Posterior cingulate gyrus (tissue), 11 donors: ENCODE measurements at places on chromosomes 13 and 19.

- no peak for DNase-seq
Observed at GRCh38 chr19:52196256-52196967, 6.6 kb downstream of the PPP2R1A start.

DNA sequence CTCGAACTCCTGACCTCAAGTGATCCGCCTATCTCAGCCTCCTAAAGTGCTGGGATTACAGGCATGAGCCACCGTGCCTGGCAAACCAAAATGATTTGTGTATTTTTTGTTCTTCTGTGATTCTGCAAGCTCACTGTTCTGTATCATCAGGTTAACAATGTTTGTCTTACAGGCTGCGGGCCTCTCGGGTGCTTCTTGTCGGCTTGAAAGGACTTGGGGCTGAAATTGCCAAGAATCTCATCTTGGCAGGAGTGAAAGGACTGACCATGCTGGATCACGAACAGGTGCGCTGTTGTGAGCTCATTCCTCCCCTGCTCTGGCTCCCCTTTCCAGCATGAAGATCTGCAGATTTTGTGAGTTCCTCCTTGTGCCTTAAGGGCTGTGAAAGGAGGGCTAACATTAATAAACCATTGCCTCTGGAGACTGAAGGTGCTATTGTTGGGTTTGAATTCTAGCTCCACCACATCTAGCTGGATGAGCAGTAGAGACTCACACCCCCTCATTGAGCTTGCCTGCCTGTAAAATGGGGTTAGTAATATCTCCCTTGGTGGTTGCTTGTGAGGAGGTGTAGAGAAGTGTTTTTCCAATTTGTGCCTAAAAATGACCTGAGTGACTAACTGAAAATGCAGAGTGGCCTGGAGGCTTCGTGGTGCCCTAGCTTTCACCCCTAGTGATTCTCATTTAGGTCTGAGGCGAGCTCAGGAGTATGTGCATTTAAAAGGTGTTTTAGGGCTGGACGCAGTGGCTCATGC is 12.9 kb downstream of the SAE1 start:
- no peak for DNase-seq

- no peak for DNase-seq
Observed at GRCh38 chr19:17339088-17339741, 1.9 kb downstream of the GTPBP3 start.

- DNase-seq = no peak
Observed at GRCh38 chr19:10677751-10678150, 23.5 kb upstream of the QTRT1 start.

DNA sequence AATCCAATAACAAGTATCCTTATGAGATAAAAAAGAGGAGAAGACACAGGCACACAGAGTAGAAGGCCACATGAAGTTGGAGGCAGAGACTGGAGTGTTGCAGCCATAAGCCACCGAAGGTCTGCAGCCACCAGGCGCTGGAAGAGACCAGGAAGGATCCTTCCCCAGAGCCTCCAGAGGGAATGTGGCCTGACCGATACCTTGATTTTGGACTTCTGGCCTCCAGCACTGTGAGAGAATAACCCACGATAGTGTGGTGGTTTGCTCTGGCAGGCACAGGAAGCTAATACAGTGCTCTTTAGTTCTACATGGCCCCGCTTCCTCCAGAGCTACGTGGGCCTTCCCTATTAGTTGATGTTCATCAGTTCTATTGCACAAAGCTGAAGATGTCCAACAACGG is 15.3 kb upstream of the SULT2A1 start:
- no peak for DNase-seq

DNA sequence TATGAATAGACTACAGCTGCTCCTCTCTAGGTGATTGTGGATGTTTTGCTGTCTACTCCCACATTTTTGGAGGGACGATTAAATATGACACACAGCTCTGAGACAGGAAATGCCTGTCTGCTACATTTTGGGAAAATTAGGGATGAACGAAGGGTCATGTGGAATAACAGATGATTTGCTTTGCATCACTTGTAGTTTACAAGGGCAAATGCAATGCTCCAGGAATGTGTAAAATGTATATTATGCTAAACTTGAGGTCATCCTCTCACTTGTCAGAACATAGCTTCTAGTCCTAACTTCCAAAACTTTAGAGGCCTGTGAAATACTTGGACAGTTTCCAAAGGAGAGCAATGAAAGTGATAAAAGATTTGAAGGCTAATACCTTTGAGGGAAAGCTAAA is 284.2 kb upstream of the DACH1 start:
- no peak for DNase-seq
